ENCODE measurements at places on chromosomes 5 and 9.

- no peak for DNase-seq
Measured at GRCh38 chr5:3350781-3351180, 244.9 kb upstream of the IRX1 start.

GRCh38 chr9:37215830-37216229, 95.5 kb downstream of the ZCCHC7 start:
- DNase-seq = no peak

DNA sequence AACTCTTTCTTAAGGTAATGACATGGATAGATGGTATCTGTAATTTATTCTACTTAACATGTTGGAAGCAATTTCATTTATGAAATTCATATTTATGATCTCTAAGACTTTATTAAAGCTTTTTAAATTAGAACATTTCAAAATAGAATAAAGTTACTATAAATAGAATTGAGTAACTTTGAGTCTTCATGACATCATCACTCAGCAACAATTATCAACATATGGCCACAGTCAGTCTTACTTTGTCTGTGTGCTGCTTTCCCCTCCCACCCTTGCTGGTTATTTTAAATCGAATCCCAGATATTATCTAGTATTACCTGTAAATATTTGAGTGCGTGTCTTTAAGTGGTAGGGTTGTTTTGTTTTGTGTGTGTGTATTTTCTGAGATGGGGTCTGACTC, 65.2 kb downstream of the IPO11 start:
- no peak for DNase-seq

GRCh38 chr5:18036531-18036930, 402.3 kb downstream of the TAF11L14 start:
- DNase-seq = no peak

GRCh38 chr9:129142138-129142935, 31.1 kb downstream of the PTPA start:
- no peak for DNase-seq

DNA sequence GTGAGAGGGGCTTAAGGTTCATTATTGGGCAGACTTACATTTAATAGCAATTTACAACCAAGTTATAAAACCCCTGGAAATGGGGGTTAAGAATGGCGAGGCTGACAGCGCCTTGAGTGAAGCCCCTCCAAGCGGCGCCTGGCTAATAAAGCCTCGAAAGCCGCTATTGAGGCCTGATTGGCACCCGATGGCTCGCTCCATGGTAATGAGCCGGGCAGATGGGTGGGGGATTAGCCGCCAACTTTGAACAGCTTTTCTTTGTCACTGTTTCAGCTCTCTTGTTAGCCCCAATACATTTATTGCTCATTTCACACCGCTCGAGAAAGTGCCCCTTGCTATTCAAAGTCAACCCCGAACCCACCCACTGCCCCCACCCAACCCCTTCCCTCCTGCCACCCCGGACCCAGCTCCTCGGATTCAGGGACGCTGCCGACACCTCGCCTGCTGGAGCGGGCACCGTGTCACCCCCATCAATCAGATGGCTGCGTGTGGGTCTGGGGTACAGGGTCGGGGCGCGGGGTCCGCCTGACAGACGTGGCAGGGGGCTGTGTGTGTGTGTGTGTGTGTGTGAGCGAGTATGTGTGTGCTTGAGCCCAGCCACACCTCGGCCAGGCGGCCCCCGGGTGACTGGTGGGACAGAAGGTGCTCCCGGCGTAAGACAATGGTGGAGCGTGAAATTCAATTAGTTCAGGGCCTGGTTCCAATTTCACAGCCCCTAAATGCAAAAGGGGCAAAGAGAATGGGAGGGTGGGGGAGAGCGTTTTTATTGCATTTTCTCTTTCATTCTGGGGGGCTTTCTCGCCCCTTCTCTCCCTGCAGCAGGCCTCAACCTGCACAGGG, 34.2 kb downstream of the ASS1 start:
- no peak for DNase-seq

DNA sequence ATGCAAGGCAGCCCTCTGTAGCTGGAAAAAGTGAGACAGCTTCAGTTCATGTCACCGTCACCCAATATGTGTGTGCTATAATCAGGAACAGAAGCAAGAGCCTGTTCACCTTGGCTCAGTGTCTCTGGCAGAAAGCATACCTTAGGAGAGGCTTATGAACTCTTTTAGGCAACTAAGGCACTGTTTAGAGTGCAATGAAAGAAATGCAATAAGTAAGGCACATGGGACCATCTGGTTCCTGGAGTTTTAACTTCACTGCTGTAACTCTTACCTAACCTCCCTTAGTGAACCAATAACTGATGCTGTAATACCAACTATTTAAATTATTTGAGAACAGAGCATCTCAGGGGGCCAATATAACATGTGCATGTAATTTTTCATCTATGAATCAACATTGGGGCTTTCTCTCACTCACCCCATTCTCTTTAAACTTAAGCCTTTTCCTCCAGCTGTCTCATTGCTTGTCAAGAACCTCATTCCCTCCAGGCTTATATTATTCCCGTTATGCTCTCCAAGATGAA, 32.4 kb downstream of the C9 start:
- DNase-seq = no peak

DNA sequence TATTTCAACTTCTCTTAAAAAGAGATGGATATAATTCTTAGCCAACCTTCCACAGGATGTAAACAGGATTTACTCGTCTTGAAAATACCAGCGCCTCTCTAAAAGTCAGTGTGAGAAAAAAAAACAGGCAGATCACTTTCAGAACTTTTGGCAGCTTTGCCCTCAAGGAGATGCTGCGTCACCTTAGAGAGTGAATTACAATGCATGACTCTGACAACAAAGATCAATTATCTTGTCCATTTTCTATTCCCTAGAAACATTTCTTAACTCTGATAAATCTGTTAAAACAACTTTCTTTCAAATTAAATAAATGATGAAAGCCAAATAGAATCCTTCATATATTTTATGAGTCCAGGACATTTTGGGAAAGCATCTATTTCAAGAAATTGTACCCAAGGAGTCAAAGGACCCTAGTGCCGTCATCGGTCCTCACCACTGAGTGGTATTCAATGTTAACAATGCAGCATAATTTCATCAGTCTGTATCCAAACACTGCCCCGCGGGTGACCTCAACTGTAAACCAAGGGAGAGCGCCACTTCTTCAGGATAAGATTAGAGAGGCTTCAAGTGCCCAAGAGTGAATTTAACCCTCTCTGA, 536.0 kb downstream of the PDE4D start:
- DNase-seq = no peak

- peak; percentile 19 for DNase-seq
Measured at GRCh38 chr5:773517-774264, 10.8 kb downstream of the ZDHHC11B start.

GRCh38 chr9:22790329-22790728, 343.7 kb downstream of the DMRTA1 start:
- DNase-seq = no peak

- no peak for DNase-seq
Measured at GRCh38 chr5:179219661-179220620, 125.3 kb downstream of the ADAMTS2 start.

DNA sequence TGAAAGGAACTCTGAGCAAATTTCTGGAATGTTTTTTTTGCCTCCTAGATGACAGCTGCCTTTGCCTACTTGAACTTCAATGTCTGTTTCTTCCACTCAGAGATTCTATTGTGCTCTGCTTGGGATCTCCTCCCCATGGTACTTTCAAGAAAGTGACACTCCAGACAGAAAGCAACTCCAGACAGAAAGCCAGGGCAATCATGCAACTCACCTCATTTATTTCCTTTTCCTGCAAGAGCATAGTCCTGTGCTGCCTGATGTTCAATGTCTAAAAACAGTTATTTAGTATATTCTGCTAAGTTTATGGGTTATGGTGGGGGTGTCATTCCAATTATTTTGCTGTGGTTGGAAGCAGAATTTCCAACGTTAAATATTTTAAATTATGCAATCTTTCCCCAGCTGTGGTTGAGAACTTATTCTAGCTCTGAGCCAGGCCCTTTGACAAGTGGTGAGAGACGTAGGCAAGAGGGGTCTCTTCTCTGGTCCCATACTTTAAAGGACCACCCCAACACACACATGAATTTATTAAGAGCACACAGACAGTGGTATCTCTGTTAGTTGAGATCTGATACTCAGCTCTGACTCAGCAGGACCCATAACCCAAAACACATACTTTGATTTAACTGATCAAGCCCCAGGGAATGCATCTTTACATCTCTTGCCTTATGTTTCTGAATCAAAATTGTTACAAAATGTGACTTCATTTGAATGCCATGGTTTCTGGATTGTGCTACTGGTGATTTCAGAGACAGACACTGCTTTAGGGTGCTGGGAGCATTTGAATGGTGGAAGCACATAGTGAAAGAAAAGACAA, 39.5 kb upstream of the MAMDC2 start:
- DNase-seq = no peak

DNA sequence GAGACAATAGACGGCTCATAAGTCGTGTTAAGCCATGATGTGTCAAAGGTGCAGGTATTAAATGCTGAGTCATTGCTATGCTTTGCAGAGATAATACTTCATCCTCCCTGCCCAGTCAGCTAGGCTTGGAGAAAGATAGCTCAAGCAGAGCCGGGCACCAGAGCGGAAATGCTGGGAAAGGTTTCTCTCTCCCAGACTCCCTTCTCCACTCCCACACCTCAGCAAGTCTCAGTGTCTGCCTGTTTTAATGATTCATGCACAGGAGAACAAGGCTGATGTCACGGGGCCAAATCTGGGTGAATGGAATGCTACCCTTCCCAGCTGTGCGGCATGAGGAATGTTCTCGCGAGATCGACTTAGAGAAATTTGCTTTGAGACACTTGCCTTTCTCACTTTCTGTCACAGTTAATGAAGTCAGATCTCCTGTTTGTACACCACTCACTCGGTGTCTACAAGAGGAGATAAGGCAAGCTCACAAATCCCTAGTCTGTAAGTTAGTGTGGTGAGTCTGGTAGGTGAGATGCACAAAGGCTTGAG, 204.4 kb downstream of the EFNA5 start:
- no peak for DNase-seq

DNA sequence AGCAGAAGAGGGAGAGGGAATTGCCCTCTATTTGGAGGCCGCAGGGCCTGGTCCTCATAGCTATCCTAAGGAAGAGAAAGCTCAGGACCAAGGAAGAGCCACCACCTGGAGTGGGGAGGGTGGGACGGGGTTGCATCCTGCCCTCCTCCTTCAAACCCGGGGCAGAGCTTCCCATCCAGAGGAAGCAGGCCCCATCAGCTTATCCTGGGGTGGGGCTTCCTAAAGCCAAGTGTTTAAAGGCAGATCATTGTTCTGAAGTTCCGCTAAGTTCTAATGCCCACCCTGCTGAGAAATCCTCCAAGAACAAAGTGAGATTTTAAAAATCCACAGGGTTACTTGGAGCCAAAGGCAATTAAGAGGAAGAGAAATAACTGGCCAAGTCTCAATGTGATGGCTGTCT, 210.3 kb downstream of the C9orf152 start:
- DNase-seq = no peak

DNA sequence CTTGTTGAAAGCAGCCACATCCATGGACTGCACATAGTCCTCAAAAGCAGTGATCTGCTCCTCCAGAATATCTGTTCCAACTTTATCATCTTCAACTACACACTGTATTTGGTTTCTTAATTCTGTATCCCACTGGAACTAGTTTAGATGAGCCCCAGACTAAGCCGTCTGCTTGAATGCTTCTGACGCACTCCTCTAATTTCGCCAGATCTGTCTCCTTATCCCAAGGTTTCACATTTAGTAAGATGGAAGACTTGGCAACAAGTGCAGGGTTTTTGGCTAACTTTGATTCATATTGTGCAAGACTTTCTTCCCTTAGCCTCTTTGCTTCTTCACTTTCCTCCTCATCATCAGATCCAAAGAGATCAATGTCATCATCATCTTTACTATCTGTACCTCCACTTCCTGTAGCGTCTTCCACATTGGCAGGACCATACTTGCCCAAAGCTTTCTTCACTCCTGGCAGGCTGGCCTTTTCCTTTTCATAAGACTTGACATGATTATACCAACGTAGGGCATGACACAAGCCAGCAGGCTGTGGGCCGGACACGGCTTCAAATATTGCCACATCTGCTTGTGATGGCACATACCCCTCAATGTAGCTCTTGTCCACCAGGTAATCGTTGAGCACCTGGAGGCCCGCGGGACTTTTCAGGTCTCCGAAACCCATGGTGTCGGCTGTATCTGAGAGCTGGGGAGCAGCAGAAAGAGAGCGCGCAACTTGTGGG, 56.2 kb upstream of the PIK3R1 start:
- no peak for DNase-seq

DNA sequence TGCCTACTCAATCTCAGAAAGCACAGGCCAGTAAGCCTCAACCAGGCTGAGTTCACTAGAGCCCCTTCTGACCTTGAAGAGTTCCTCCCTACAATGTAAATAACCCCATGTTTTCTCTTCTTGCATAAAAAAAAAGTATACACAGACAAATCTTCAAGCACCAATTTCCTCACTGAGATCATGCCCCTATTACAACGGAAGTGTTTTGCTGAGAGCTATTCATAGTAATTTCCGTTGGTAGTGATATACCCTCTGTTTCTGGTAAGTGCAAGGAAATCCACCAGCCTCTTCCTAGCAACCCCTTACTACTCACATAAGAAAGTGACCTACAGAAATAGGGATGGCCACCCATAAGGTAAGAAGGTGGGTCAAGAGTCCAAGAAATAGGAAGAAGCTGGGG, 76.4 kb upstream of the TARS1 start:
- DNase-seq = no peak

GRCh38 chr5:173665326-173665725, 48.9 kb upstream of the BOD1 start:
- DNase-seq = no peak

GRCh38 chr9:131824953-131825495, 85.1 kb upstream of the RAPGEF1 start:
- no peak for DNase-seq

- DNase-seq = no peak
Measured at GRCh38 chr5:94571415-94571814, 47.0 kb downstream of the KIAA0825 start.

DNA sequence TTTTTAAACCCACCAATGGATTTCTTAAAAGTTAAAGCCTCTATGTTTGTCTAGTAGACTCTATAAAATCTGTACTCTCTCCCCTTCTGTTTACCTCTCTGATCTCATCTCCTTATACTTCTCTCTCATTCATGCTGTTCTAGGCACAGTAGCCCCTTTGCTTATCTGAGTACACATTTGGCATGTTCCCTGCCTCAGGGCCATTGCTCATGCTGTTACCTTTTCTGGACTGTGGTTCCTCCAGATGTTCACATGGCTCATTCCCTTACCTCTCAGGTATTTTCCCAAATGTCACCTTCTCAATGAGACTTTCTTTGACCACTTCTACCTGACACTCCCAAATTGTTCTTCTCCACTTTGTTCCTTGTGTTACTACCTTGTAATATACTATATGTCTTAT, 176.1 kb downstream of the CWC27 start:
- no peak for DNase-seq

GRCh38 chr9:16879416-16879815, 8.9 kb upstream of the BNC2 start:
- no peak for DNase-seq

Measured in activated CD4-positive, CD25-positive, alpha-beta regulatory T cell treated with anti-CD3 and anti-CD28 coated beads, Interleukin-2, amount 50 U/mL, for 72 hours (primary cell).